ENCODE measurements at places on chromosomes 6 and 20. TPM values are rescaled to one million over a fixed set of nuclear protein-coding genes. Genes with fewer than 3 reads are reported as not detected.

Gene RREB1
- total RNA-seq = 37.6 TPM

Gene TRIM15
- total RNA-seq = not detected

Gene PERP
- 45.6 TPM for total RNA-seq

Gene SAPCD1
- 0.73 TPM for total RNA-seq

Gene SLC17A5
- 12.7 TPM for total RNA-seq

Gene PIM1
- 101 TPM for total RNA-seq

DNA sequence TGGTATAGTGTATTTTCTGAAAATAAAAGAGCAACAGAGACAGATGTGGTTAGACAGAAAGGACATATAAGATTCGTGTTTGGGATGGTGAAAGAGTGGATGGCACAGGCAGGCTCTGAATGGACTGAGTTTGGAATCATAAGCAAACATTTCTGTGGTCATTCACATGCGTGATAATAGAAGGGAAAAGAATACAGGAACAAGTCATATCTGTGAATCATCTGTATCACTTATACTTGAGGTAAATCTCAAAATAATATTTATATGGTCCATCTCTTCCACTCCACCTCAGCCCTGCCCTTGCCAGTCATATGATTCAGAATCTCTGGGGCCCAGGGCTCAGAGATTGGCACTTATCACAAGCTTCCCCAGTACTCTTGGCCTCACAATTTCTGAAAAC, 535.1 kb downstream of the BCKDHB start:
- no peak for DNase-seq

DNA sequence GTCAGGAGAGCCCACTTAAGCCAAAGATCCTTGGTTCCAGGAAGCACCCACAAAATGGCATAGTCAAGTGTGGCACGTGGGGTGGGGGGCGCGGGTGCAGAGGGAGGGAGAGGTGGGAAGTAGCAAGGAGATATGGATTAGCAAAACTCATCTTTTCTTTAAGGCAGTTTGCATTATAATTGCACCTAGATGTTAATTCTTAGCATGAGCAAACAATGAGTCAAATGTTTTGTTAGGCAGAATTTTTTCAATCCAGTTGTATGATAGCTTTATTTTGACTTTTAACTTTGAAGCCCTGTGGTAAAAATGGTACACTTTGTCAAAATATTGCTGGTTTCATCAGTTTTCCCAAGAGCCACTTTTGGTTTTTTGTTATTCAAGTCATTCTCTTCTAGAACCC, 15.0 kb downstream of the SCAND1 start:
- no peak for DNase-seq

- DNase-seq = peak; percentile 51
Measured at GRCh38 chr20:57399587-57400155, 8.5 kb downstream of the RBM38 start.

DNA sequence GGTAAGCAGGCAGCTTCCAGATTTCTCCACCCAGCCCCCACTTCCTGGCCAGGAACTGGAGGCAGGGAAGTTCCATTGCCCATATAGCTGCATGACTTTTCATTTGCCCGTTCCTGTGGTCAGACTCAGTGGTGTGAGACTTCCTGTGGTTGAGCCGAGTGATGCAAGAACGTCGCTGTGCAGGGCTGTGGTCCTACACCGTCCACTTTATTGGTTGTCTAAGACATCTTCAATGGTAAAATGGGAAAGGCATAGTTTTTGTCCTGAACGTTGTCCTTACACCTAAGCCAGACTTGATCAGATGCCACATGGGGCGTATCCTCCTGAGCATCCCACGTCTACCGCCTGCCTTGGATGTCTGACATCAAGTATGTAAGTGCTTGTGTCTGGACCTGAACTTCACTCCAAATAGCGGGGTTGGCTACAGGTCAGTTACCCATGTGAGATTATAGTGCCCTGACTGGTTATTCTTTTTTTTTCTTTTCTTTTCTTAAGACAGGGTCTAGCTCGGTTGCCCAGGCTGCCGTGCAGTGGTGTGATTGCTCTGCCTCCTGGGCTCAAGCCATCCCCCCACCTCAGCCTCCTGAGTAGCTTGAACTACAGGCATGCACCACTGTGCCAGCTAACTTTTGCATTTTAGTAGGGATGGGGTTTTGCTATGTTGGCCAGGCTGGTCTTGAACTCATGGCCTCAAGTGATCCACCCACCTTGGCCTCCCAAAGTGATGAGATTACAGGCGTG, 25.9 kb upstream of the GTSF1L start:
- no peak for DNase-seq

GRCh38 chr20:46349035-46349741, 40.9 kb upstream of the CDH22 start:
- DNase-seq = peak; percentile 62

DNA sequence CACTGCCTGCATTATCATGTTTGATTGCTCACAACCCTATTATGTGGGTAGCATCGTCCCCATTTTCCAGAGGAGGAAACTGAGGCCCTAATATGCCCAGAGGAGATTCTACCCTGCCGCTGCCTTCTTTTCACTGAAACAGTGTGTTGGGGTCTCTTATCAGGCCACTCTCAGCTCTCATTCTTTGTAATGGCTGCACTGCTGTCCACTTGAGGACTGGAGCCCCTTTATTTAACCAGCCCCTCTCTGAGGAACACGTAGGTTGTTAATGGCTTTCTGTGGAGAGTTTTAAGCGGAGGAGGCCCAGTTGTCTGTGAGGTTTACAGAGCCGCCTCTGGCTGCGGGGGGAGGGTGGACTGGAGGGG, 32.5 kb downstream of the SRC start:
- no peak for DNase-seq

DNA sequence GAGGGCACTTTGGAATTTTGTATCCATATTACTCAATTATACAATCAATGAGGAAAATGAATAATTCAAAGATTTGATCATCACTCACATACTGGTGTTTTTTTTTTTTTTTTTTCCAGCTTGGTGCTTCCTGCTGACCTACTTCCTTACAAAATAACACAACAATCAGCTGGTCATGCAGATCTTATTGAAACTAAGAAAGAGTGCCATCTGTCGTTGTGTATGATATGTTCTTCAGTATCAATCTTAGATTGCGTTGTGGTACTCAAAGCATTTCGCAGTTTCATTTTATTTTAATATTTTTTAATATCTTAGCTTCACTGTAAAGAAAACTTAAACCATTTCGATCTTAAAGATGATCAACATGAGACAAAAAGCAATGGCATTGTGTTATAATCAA, 155.6 kb downstream of the OGFRL1 start:
- no peak for DNase-seq

- no peak for DNase-seq
Measured at GRCh38 chr20:11906626-11907480, 10.8 kb upstream of the BTBD3 start.

- no peak for DNase-seq
Measured at GRCh38 chr20:57126481-57127092, 139.9 kb downstream of the BMP7 start.

- no peak for DNase-seq
Measured at GRCh38 chr20:35618263-35619131, 2.9 kb downstream of the SPAG4 start.

DNA sequence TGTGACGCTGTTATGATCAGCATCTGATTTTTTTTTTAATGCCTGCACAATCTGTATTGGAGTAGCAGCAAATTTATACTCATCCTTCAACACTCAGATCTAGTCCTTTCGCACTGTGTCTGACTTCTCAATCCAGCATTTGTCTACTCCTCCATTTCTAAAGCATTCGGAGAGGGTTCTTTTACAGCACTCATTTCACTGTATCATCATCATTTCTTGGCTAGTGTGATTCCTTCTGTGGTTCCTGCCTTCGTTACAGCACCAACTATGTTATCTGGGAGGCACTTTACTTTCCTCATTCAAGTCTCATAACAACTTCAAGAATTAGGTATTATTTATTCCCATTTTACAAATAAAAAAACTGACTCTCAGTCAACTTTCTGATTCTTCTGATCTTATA, 18.0 kb downstream of the NUDT3 start:
- no peak for DNase-seq

DNA sequence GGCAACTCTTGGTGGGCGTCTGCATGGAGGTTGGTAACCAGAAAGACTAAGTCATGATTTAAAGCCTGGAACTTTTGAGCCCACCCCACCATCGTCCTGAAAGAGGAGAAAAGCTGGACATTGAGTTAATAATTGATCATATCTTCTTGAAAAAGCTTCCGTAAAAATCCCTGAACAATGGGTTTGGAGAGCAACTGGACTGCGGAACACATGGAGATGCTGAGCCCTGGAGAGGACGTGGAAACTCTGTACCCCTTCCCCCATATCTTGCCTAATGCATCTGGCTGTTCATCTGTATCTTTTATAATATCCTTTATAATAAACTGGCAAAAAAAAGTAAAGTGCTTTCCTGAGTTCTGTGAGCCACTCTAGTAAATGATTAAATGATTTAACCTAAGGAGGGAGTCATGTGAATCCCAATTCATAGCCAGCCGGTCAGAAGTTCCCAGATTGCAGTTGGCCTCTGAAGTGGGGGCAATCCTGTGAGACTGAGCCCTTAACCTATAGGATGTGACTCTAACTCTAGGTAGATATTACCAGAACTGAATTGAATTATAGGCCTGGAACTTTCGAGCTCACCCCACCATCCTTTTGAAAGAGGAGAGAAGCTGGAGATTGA, 26.5 kb upstream of the LGSN start:
- DNase-seq = no peak

GRCh38 chr6:169240125-169240524, 13.5 kb downstream of the THBS2 start:
- DNase-seq = no peak

GRCh38 chr20:52888096-52888495, 84.1 kb upstream of the TSHZ2 start:
- DNase-seq = no peak

- DNase-seq = no peak
Measured at GRCh38 chr20:46720776-46721425, 11.5 kb downstream of the SLC2A10 start.
